ENCODE measurements at places on chromosomes 1 and 21.

- no peak for DNase-seq
Measured at GRCh38 chr21:42672699-42673458, 19.5 kb downstream of the PDE9A start.

DNA sequence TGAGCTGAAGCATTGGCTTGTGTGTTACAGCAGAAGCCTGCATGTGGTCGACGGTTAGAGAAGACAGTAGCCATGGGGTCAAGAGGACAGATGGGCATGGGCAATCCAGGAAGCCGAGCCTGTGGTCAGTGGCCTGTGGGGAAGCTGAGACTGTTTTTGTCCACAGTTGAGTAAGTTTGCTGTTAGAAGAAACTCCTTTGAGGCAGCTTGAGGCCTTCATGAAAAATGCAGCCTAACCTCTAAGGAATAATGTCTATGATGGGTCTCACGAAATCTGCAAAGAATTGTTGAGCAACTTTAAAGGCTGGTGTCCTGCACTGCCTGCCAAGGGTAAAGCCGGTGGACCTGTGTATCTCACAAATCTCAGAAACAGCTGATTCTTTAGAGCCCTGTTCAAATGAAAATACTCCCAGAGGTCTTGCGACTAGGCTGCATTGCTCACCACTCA, 322.4 kb downstream of the SETD4 start:
- DNase-seq: no peak

- no peak for DNase-seq
Measured at GRCh38 chr1:93598861-93599439, 82.7 kb downstream of the BCAR3 start.

- DNase-seq: no peak
Measured at GRCh38 chr1:66383168-66383567, 150.8 kb upstream of the SGIP1 start.

GRCh38 chr1:224579526-224579925, 36.6 kb upstream of the CNIH3 start:
- DNase-seq: no peak

GRCh38 chr1:10208537-10208936, 1.8 kb upstream of the KIF1B start:
- DNase-seq: no peak

DNA sequence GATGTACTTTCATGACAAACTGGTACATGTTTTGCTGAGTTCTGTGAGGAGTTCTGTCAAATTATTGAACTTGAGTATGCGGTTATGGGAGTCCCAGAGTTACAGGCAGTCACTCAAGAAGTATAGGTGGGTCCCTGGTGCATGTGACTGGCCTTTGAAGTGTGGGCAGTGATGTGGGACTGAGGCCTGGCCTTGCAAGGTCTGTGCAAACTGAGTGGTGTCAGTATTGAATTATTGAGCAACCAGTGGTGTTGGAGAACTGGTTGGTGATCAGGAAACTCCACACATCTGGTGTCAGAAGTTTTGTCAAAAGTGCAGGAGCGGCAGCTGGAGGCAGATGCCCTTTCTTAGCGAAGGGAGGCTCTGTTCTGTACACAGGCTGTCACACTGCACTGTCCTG, 5.2 kb downstream of the ZNF678 start:
- no peak for DNase-seq

- DNase-seq: no peak
Measured at GRCh38 chr21:32728848-32729247, 1.0 kb upstream of the SYNJ1 start.

DNA sequence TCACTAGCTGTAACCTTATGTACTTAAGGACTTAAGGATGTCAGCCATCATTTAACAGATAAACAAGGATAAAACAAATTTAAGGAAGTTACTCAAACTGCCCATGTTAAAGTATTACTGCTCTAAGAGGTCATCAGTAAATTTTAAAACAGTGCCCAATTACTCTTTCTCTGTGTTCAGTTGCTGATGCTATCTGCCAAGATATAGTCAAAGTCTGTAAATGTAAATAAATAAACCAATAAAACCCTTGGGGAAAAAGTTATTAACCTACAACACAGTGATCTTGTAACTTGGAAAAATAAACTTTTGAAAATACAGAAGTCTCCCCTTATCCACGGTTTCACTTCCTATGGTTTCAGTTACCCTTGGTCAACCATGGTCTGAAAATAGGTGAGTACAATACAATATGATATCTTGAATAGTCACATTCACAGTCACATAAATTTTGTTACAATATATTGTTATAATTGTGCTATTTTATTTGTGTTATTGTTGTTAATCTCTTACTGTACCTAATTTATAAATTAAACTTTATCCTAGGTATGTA, 501.8 kb downstream of the LMO4 start:
- no peak for DNase-seq

DNA sequence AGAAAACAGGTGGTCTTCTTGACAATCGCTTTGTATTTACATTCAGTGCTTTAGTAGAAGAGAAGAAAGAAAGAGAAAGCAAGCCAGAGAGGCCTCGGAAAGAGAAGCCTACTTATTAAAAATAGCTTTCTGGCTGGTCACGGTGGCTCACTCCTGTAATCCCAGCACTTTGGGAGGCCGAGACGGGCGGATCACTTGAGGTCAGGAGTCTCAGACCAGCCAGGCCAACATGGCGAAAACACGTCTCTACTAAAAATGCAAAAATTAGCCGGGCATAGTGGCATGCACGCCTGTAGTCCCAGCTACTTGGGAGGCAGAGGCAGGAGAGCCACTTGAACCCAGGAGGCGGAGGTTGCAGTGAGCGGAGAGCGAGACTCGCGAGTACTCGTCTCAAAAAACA, 1.8 kb upstream of the SLC19A2 start:
- no peak for DNase-seq

- no peak for DNase-seq
Measured at GRCh38 chr1:40064797-40065499, 24.4 kb downstream of the CAP1 start.

DNA sequence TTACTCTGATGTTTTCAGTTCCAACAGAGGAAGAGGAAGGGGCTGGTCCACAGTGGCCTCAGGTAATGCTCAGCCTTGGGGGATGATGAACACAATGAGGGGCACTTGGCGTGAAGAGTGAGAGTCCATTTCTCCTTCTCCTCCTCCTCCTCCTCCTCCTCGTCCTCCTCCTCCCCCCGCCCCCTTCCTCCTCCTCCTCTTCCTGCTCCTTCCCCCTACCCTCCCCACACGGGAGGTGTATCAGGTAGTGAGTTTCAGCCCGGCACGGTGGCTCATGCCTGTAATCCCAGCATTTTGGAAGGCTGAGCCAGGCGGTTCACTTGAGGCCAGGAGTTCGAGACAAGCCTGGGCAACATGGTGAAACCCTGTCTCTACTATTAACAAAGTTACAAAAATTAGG, 17.3 kb upstream of the GPR157 start:
- DNase-seq: no peak

DNA sequence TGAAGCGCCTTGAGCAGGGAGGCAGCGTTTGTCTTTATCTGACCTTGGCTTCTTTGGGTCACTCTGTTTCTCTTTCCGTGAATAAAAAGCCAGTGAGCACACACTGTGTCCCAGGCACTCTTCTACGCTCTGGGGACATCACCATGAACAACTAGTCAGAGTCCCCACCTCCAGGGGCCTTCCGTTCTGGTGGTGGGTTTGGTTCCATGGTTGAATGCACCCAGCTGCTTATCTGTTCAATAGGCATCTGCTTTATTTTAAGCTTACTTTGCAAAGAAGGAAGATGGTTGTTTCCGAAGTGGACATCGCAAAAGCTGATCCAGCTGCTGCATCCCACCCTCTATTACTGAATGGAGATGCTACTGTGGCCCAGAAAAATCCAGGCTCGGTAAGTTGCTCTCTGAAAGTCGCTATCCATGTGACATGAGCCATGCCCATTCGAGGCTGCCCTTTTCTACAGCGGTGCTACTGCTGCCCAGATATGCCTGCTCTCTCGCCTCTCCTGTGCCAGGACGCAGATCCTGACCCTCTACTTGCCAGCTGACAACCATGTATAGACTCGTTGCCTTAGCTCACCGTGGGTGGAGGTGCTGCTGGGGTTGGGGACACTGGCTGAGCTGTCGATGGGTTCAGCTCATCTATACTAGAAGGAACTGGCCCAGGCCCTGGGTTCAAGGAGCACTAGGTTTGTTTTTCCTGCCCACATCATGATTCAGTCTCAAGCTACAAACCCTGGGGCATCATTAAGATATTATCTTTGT, 5.9 kb downstream of the MX1 start:
- DNase-seq: no peak

DNA sequence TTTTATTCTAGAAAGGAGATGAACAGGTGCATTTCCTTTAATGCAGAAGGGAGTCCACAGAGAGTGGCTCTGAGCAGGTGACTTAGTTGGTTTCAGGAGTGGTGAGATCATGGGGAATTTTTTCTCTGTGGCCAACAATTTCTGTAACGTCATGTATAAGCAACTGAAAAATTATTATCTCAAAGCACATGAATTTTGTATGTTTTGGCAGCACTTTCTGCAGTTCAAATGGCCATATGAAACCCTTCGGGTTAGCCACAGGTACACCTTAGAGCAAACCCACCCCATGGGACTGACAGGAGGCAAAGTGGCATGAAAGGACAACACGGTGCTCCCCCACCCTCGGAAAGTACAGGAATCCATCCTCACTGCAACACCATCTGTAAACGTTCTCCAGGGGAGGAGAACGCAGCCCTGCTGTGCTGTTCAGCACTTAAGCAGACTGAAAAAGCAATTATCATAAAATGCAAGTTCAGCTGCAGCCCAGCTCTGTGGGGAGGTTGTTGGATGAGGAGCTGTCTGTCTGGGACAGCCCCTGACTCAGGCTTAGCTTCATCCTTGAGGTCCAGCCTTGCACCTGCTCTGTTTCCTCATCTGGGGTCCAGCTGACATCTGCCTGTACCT, 55.8 kb upstream of the CLDN14 start:
- DNase-seq: no peak

DNA sequence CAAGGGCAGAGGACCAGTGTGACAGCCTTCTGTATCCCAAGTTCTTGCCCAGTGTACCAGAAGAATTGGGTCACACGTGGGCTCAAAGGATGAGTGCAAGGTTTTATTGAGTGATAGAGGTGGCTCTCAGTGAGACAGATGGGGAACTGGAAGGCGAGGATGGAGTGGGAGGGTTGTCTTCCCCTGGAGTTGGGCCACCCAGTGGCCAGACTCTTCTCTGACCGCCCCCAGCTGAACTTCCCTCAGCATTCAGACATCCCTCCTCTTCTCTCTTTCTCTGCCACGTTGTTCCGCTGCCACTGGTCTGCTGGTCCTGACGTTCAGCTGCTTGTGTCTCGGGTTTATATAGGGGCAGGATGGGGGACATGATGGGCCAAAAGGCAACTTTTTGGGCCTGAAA, 150.1 kb upstream of the IVNS1ABP start:
- DNase-seq: no peak

- DNase-seq: no peak
Measured at GRCh38 chr21:16789636-16790035, 723.2 kb upstream of the CXADR start.
